Left kidney (tissue), 8 donors: ENCODE measurements at places on chromosomes 5 and 9. TPM values are rescaled to one million over a fixed set of nuclear protein-coding genes. Genes with fewer than 3 reads are reported as not detected.
A peak's percentile ranks its signal among the peaks of the same experiment; 100 is the strongest.

PIP5K1B gene
- polyA plus RNA-seq, result 7.1 TPM

LOX gene
- polyA plus RNA-seq, result 40.5 TPM

SNCB gene
- polyA plus RNA-seq, result 0.20 TPM

PCDHA10 gene
- polyA plus RNA-seq, result 0.62 TPM

GDF9 gene
- 2.1 TPM for polyA plus RNA-seq

PCDHA7 gene
- 0.35 TPM for polyA plus RNA-seq

SLC4A9 gene
- 26.9 TPM for polyA plus RNA-seq

AMBP gene
- polyA plus RNA-seq, result 1.9 TPM

MLANA gene
- polyA plus RNA-seq, result 1.0 TPM

CBY3 gene
- 0.30 TPM for polyA plus RNA-seq

GRCh38 chr9:101586651-101587050 is 8.1 kb downstream of the PPP3R2 start:
- DNase-seq, result no peak

- DNase-seq, result no peak
These were observed 361.0 kb downstream of the NFIB start for GRCh38 chr9:13952906-13953305.

- DNase-seq, result no peak
These were observed 12.8 kb upstream of the ZFP62 start for GRCh38 chr5:180873615-180874520.

GRCh38 chr5:132010989-132011621 is 353 bp downstream of the ACSL6 start:
- DNase-seq, result no peak

DNA sequence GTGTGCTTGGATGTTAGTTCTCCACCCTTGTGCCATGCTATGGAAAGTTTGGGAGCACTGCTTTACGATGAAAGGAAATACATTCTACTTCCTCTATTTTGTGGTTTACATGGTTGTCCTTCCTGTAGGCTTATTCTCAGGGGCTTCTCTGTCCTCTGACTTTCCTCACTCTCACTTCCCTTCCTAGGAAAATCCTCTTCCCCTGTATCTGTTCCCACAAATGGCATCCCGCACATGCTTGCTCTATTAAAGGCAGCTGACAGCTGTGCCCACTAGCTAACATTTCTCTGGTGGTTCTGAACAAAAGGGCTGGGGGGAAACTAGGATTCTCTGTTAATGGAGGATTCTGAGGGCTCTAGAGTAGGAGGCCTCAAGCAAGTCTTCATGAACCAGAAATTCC is 52.4 kb downstream of the FAM170A start:
- DNase-seq, result no peak

- DNase-seq, result no peak
These were observed 483.1 kb downstream of the MAT2B start for GRCh38 chr5:163988566-163988965.

- DNase-seq, result no peak
These were observed 71.2 kb upstream of the SPDL1 start for GRCh38 chr5:169512385-169512784.

GRCh38 chr9:111902391-111903139 is 6.0 kb downstream of the UGCG start:
- no peak for DNase-seq

DNA sequence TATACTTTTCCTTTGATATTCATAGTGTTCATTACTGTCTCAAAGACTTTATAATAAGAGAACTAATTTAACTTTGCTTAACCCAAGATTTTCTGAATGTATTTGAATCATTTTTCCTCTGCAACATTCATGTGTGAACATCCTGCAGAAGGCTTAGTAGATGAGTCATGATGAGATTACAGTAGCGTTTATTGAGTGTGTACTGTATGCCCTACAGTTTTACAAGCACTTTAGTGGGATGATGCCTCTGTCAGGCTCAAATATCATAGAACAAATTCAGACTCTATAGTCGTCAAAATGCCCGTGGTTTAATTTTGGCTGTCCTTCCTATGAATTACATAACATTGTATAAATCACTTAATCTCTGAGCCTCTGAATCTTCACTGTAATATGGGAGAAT is 41.2 kb downstream of the FYB1 start:
- DNase-seq, result no peak

DNA sequence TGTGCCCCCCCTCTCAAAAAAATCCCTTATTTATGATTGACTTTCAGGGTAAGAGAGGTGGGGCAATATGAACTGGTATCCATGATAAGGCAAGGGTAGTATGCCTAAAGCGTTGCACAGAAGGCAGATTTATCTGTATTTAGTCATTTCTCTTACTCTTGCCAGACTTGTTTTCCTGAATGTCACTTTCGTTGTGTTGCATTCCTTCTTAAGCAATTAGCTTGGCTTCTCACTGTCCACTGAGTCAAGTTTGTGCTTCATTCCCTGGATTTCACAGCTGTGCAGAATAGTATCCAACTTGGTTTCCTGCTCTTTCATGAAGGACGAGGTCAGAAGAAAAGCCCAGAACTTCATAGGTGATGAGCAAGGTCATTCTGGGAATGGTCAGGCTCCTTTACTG is 301.5 kb upstream of the ACTBL2 start:
- no peak for DNase-seq

DNA sequence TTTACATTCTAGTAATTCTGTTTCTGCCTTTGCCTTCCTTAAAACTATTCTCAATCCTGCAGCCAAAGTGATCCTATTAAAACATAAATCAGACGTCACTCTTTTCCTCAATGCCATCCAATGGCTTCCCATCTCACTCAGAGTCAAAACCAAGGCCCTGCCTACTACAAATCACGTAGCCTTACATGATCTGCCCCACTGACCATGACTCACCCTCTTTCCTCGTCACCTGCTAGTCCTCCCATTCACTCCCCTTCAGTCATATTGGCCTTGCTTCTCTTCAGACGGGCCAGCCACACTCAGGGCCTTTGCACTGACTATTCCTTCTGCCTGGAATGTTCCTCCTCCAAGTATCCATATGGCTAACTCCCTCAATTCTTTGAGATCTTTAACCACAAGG is 39.0 kb upstream of the DMXL1 start:
- DNase-seq, result no peak

GRCh38 chr9:69324549-69325401 is at the start of gene ENTREP1:
Gene ENTREP1, plus strand, starts transcription at chr9:69325215. Its CDS starts 95 bp downstream, at chr9:69325310.
- peak; percentile 34 for DNase-seq

GRCh38 chr5:125564317-125564975 is 818.0 kb upstream of the ZNF608 start:
- DNase-seq, result no peak

GRCh38 chr5:121976979-121977378 is 15.2 kb downstream of the SRFBP1 start:
- DNase-seq, result no peak

- no peak for DNase-seq
These were observed 363.2 kb downstream of the GLIS3 start for GRCh38 chr9:3936520-3937235.

DNA sequence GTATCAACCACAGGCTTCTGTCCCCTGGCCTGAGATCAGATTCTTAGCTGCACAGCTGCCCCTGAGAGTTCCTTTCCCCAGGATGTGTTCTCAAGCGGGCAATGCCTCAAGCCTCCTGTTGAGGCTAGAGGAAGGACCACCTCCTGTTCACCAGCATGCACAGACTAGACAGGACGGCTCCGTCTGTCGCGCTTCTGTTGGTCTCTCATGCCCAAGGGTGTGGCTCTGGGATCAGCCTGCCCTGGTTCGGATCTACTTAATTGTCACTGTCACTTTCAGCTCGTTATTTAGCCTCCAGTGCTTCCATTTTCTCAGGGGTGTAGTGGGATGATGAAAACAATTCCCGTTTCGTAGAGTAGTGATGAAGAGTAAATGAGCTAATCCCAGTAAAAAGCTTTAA is 103.1 kb downstream of the KCNIP1 start:
- no peak for DNase-seq

- DNase-seq, result no peak
These were observed 769.6 kb upstream of the C9orf72 start for GRCh38 chr9:28342815-28343338.

DNA sequence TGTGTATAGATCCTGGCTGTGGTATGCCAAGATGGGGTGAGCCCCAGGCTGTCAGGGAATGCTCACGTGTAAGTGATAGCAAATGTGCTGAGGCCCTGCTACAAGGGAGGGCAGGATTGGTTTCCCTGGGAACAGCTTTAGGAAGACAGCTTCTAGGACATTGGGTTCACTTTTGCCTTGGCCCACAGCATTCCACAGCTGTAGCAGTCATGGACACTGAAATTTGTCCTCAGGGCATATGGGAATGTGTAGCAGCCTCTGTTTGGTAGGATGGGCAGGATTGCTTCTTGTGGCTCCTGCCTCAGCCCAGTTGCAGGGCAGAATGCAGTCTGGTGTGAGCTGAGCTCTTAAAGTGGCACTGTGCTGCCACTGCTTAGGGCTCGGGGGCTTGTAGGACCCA is 1061.7 kb upstream of the WWC1 start:
- no peak for DNase-seq

- DNase-seq, result no peak
These were observed 101.6 kb upstream of the CPEB4 start for GRCh38 chr5:173786286-173787187.

GRCh38 chr9:8489835-8490234 is 690.3 kb upstream of the DMAC1 start:
- no peak for DNase-seq

GRCh38 chr9:91146391-91147019 is 215.2 kb downstream of the AUH start:
- DNase-seq, result no peak

- DNase-seq, result no peak
These were observed 9.6 kb downstream of the TMOD1 start for GRCh38 chr9:97510797-97511654.
